ENCODE measurements at places on chromosomes 6 and 20.
A peak's percentile ranks its signal among the peaks of the same experiment; 100 is the strongest.

DNA sequence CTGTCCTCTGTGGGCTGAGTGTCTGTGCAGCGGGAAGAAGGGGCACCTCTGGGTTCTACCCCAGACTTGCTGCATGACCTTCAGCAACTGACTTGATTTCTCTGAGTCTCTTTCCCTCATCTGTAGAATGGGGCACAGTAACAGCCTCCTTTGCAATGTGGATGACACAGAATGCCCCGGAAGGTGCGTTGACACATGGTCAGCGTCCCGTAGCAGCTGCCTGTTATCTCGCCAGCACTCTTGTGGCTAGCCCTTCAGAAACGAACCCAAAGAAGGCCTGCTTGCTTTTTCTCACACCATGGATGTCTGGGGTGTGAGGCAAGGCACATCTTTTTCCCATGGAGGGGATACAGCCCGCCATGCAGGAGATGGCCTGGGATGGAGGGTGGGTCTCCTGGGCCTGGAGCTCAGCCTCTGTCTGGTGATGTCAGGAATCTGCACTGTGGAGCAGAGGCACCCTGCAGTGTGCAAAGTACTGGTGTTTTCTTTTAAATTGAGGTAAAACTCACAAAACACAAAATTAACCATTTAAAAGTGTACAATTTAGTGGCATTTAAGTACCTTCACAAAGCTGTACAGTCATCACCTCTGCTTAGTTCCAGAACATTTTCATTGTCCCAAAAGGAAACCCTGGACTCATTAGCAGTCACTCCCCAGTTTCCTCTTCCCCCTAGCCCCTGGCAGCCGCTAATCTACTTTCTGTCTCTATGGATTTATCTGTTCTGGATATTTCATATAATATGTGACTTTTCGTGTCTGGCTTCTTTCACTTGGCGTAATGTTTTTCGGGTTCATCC, 59.8 kb upstream of the FAM83D start:
- DNase-seq = peak; percentile 42

DNA sequence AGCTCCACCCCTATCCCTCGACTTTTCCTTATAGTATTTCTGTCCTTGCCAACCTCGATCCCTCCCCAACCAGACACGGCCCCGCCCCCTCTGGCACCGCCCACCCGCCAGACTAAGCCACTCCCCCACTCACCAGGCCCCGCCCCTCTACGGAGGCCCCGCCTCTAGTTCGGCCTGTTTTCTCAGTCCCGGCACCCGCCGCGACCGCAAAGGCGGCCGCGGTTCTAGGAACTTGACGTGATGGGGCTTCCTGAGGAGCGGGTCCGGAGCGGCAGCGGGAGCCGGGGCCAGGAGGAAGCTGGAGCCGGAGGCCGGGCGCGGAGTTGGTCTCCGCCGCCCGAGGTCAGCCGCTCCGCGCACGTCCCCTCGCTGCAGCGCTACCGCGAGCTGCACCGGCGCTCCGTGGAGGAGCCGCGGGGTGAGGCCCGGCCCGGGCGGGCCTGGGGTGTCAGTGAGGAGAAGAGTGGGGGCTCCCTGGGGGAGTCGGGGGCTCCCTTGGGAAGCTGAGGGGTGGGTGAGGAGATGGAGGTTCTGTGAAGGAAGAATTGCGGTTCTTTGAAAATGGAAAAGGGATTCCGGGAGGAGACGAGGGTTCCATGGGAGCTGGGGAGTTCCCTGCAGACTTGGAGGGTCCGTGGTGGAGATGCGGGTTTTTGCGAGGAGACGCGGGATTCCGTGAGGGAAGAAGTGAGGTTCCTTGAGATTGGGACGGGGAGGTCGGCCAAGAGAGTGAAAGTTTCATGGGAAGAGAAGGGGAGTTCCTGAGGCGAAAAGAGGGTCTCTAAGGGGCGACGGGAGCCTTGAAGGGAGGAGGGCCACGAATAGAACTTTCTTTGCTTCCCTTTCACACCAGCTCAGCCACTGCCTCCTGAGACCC, at the start of gene ACSS2:
ACSS2 (plus strand) TSS at position 207 of the 877 bp plus-strand sequence; CDS start at position 241, 34 bp downstream.
- peak; percentile 100 for DNase-seq

GRCh38 chr6:31582230-31582643, at the start of gene LTB:
LTB (minus strand) TSS chr6:31582424; CDS start chr6:31582417, 7 bp downstream.
- DNase-seq = no peak

DNA sequence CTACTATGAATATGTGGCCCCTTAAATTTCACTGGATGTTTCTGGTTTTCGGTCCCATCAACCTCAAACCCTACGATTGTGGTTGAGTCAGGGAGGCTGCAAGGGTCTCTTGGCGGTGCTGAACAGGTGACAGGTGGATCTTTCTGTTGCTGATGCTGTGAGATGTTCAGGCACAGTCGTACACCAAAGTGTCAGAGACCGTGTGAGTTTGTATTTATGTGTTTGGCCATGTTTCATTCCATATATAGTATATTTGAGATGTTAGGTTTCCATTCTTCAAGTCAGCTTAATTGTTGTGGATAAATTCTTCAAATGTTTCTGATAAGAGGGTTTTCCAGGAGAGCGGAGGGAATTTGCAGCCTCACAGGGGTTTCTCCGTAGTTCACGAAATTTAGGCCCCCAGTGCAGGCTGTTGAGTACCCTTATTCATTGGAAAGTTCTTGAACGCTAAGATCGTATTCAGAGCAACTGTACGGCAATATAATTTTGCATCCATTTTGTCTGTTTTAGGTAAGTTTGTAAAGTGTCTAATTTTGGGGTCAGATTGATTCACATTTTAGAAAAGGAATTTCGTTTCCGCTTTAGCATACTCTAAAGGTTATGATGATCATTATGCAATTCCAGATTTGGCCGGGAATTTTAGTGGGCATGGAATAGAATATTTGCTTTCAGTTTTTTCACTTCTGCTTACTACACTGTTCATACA, 1.2 kb downstream of the TAB2 start:
- DNase-seq = no peak

DNA sequence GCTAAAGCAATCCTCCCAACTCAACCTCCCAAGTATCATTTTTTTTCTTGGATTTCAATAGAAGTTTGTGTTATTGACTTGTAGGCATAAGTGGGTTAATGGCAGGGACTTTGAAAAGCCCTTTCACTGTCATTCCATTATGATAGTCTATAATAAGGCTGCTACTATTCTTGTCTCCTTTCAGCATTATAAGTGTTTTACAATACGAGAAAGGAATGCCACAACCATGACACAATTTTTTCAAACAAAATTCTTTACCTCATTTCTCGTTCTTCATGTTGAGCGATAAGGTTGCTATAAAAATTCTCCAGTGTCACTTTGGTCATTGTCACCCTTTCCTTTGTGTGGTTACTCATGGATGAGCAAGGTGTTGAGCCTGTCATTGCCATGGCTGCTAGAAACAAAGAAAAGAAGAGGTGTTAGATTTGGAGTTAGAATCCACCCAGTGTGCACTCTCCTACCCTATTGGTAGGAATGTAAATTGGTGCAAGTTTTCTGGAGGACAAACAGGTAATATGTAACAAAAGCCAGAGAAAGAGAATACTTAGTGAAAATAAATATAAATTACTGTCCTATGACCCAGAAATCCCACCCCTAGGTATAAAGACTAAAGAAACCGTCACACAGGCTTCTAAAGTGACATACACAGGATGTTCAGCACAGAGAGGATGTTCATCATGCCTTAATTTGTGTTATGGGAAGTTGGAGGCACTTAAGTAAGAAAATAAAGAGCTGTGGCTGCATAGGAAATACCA, 7.3 kb downstream of the STK38 start:
- DNase-seq = no peak
